Kidney epithelial cell (primary cell): ENCODE measurements at places on chromosomes 1 and 21.

DNA sequence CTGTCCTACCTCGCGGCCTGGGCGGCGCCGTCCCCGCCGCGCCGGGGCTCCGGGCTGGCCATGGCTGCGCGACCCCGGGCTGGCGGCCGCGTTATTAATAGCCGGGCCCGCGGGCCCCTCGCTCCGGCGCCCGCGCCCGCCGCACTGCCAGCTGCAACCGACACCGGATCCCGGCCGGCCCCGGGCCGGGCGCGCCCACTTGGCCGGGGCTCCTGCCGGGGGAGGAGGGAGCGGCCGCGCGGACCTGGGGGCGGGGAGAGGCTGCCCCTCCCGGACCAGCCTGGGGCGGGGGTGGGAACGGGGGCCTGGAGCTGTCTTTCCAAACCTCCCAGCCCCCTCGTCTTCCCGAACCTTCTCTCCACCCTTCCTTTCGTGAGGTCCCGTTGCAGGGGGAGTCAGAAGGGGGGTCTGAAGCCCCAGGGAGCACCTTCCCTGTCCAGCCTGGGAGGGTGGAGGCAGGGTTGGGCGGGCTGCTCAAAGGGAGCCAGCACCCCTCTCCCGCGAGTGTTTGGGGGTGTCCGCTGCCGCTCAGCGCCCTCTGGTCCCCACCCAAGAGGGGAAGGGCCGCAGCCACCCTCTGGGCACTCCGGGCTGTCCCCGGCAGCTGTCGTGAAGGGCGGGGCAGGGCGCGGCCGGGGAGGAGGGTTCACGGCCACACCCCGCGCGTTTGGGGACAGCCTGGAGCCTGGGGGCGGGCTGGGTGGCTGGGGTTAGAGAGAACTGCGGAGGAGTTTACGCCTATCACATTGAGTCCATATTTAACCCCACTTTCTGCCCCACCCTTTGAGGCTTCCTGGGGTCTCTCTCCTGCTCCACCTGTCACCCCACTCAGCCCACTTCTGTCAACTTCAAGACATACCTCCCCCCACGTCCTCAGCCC is at the start of gene SYNC:
Gene SYNC, minus strand, starts transcription at position 172 of the 880 bp plus-strand sequence. Its CDS starts 110 bp downstream, at position 62.
- no peak for DNase-seq

DNA sequence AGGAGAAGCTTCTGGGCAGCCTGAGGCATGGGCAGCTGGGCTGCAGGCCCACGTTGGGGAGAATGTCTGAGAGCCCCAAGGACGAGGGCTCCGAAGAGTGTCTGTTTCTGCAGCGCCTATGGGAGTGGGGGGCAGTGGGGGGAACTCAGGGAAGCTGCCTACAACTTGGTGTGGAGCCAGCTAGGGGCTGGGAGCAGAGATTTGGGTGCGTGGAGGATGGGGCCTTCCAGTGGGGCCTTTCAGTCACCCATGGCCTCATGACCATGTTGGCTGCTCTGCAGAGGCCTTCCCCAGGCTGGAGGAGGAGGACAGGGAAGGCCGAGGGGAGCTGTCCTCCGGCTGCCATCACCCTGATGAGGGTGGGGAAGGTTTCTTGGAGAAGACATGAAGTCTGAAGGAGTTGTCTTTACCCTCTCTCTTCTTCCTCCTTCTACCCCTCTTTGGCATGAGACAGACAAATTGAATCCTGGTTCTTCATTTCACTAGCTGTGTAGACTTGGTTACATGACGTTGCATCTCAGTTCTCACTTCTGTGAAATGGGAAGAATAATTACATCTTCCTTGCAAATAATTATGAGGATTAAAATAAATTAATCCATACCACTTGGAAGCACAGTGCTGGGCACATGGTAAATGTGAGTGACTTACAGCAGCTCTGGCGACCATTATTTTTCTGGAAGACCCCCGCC is 8.3 kb downstream of the PPFIA4 start:
- DNase-seq, result no peak

DNA sequence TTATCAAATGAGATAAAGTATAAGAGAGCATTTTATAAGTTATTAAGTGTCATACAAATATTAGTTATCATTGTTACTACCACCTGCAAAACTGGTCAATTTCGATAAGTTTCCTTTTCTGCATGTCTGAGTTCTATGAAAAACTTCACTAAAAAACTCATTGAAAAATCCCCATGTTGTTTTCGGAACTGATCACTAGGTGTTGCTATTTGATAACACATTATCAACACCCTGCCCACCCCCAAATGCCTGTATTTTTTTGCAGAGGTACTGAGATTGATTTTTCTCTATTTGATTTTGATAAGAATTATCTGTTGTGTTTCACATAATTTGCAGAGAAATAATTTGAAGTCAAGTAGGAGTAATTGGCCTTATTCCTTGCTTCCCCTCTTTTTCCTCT is 22.1 kb upstream of the DISP1 start:
- DNase-seq, result no peak

DNA sequence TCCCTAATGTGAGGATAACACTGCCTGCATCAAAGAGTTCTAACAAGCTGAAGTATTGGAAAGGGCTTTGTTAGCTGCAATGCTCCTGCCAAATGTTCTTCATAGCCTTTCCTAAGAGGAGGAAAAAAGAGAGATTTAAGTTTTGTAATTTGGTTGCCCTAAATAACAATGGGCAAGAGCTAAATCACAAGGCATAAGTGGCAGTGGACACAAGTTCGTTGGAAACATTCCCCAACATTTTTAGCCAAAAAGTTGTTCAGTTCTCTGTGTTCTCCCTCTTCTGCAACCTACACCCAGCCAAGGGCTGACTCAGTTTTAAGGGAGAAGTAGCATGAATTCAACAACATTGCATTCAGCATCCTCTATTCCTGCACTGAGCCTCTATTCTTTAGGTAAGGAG is 2.6 kb upstream of the UQCRHL start:
- no peak for DNase-seq

GRCh38 chr1:172940174-172940855 is 110.4 kb downstream of the TNFSF18 start:
- DNase-seq, result no peak

DNA sequence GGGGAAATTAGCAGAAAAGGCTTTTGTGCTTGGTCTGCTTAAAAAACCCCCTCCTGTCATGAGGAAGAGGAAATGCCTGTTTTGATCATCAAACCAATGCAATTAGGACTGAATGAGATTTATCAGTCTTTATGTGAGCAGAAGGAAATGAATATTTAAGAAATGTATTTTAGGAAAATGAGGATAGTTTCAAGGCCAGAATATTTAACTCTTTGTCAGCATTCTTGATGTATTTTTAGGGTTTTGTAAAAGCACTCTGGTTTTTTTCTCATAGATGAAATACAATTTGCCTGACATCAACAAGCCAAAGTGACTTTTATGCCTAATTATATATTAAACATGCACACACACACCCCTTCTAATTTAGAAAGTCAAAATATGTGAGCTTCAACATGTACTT is 213.8 kb downstream of the GRIK1 start:
- DNase-seq, result no peak

GRCh38 chr1:218259800-218260199 is 25.3 kb upstream of the RRP15 start:
- no peak for DNase-seq

DNA sequence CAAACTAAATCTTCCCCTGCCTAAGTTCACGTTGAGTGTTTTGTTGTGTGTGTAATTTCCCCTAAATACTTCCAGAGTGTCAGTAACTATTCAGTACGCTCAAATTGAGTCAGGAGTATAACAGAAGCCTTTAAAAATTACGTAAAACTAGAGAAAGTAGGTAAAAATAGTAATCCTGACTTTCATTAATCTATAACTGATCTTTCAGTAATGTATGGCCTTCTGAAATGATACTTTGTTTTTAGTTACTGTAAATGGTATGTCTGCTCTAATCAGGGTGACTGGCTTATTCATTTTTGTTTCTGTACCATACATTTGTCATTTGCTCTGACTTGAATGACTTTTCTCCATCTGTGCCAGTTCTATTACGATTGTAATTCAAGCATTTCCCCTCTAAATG is 29.4 kb downstream of the MIER1 start:
- no peak for DNase-seq

- no peak for DNase-seq
These were observed 18.8 kb downstream of the EMC1 start for GRCh38 chr1:19232524-19232846.

- DNase-seq, result no peak
These were observed 31.0 kb downstream of the ATP5PO start for GRCh38 chr21:33884376-33885171.

DNA sequence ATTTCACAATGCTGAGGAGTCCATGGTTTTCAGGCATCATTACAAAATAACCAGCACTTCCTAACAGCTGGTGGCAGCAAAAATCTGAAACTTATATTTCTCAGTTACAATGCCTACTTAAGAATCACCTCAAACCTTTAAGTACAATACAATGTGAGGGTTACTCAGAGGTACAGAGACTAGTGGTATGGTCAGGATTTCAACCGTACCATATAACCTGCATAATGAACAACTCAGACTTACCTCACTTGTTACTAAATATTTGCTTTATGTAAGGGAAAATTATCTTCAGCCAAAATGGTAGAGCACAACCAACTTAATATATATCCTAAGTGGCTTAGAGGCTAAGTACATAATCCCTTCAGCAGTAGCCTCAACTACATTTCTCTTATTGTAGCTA is 344.5 kb downstream of the SMYD3 start:
- no peak for DNase-seq

DNA sequence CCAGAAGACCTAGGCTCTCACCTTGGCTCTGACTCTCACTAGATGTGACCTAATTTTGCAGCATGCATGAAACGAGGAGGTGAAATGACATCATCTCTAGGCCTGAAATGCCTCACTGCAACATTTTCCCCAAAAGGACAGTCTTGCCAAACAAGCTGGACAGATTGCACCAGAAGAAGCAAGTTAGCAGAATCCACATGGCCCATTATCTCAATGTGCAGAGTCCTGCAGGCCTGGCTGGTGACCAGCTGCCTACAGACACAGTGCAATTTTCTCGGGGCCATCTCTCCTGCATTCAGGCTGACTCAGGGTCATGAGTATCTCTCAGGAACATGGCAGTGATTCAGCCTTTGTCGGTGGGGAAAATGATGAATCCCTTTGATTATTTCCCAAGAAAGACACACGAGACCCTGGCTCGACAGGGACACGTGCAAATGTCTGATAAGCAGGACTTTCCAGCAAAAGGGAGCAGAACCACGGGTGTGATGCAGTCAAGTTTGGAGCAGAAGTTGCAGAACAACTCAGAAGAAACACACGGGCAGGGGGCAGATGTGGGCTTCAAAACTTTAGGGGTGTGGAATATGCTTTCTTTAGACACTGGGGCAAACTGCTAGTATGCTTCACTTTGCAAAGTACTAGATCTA is 38.7 kb downstream of the TRIM67 start:
- no peak for DNase-seq

GRCh38 chr1:212864201-212864600 is 6.1 kb downstream of the FLVCR1 start:
- DNase-seq, result no peak

- no peak for DNase-seq
These were observed 28.4 kb downstream of the TMCC2 start for GRCh38 chr1:205255941-205256780.

GRCh38 chr1:248755517-248755916 is at the start of gene LYPD8:
TSS of gene LYPD8 (minus strand) at chr1:248755759. CDS start at chr1:248751081, 4,678 bp downstream.
- no peak for DNase-seq

- DNase-seq, result no peak
These were observed 58.6 kb downstream of the MDM4 start for GRCh38 chr1:204574865-204575163.

DNA sequence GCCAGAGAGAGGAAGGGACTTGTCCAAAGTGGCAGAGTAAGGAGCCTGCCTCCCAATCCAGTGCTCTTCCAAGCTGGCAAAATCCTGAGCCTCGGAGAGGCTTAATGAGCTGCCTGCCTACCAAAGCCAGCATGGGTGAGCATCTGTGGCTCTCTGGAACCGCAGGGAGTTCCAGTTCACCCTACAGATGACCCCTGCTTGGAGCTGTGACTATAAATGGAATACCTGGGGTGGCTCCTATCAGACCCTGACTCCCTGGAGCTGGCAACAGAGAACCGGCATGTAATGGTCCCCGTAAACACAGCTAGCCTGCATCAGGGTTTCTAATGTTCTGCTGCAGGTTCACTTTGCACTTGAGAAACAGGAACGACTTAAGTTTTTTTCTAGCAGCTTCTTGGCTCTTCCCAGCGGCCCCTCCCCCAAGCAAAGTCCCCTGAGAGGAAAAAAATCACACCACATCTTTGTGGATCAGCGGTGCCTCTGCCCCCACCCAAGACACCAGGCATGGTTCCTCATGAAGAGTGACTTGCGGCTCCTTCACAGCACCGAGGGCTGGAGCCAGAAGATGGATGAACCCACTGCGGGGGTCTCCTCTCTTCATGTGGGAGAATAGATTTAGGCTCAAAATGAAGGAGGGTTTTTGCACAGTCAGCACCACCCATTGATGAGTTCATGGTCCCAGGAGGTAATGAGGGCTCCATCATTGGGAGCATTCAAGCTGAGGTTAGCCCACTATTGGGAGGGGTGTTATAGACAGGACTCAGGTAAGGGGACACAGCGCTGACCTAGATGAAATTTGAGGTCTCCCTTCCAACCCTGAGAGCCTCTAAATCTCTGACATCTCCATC is 79.0 kb downstream of the SYT2 start:
- no peak for DNase-seq

DNA sequence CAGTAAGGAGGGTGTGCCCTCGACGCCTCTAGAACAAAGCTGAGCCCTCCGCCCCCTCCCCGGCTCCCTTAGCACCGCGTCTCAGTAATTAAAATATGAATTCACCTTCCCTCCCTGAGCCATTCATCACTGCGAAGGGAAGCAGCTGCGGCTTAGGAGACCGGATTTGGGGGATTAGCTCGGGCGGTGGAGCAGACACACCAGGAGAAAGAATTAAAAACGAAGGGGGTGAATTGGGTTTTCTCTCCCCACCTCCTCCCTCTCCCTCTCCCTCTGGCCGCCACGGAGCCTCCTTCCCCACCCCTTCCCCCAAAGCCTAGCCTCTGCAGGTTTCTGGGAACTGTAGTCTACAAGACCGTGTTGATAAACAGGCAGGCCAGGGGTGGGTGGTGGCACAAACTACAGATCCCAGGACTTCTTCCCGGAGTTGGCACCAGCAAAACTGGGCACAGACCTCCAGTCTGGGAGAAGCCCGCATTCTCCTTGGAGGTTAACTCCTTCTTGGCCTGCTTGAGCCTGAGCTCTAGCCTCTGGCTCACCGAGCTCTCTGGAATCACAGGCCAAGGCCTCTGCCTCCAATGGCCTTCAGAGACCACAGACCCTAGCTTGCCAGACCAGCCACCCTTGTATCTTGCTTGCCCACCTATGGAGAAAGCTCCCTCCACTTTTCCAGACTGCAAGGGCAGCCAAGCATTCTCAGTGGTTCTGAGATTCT is 10.8 kb downstream of the BLACAT1 start:
- no peak for DNase-seq

GRCh38 chr1:165416876-165417275 is 28.1 kb downstream of the RXRG start:
- no peak for DNase-seq

GRCh38 chr1:234230414-234230862 is 142.8 kb upstream of the COA6 start:
- no peak for DNase-seq

- DNase-seq, result no peak
These were observed 169.4 kb upstream of the HMCN1 start for GRCh38 chr1:185564816-185565215.

DNA sequence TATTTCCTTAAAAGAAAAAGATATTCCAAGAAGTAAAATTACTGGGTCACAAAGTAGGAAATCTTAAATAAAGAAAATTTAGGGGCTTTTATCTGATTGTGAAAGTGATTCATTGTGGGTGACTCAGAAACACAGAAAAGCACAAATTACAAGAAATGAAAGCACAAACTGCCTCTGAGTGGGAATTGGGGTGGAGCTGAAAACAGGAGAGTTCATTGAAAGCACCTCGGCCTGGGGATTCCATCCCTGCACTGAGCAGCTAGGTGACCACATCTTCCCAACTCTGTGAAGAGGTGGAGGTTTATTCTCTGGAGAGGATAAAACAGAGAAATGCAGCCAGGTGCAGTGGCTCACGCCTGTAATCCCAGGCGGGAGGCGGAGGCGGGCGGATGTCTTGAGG is 7.4 kb downstream of the GJA4 start:
- DNase-seq, result no peak
